Posterior vena cava (tissue), 2 donors: ENCODE measurements at places on chromosomes 4 and X. TPM values are rescaled to one million over a fixed set of nuclear protein-coding genes. Genes with fewer than 3 reads are reported as not detected.

- DNase-seq, result no peak
Measured at GRCh38 chrX:96438803-96439202, 245.8 kb upstream of the DIAPH2 start.

GRCh38 chr4:47926667-47927258 lies 12.4 kb upstream of the NFXL1 start:
- no peak for DNase-seq

GRCh38 chr4:146333187-146333894 lies 119.0 kb downstream of the REELD1 start:
- no peak for DNase-seq

MID1 gene
- total RNA-seq, result 36.5 TPM

FAM114A1 gene
- 111 TPM for total RNA-seq

SLC26A1 gene
- total RNA-seq, result not detected
